ENCODE measurements at places on chromosomes 7 and 10.

GRCh38 chr10:43360086-43360485 is 11.3 kb upstream of the FXYD4 start:
- DNase-seq: no peak

DNA sequence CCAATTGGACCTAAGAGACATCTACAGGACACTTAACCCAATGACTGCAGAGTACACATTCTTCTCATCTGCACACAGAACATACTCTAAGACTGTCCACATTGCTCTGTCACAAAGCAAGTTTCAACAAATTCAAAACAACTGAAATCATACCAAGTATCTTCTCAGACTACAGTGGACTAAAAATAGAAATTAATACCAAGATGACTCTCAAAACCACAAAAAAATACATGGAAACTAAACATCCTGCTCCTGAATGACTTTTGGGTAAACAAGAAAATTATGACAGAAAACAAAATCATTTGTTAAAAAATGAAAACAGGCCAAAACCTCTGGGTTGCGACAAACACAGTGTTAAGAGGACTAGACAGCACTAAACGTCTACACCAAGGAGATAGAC is 24.5 kb downstream of the SNX13 start:
- no peak for DNase-seq

DNA sequence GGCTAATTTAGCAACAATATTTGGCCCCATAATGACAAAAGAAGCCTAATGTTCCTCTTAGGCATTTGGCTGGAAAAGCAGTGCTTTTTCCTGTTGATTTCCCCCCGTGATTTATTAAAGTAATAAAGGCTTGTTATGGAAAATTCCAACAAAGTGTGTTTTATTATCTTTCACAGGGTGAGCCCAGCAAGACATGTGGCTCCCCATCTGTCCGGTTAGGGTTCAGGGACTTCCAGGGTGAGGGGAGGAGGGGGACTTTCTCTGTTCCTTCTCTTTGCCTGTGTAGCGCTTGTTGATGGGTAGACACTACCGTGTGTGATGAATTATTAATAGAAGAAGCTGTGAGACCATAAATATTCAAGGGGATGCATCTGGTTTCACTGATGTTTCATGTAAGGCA is 39.0 kb downstream of the HTR5A start:
- DNase-seq: no peak

DNA sequence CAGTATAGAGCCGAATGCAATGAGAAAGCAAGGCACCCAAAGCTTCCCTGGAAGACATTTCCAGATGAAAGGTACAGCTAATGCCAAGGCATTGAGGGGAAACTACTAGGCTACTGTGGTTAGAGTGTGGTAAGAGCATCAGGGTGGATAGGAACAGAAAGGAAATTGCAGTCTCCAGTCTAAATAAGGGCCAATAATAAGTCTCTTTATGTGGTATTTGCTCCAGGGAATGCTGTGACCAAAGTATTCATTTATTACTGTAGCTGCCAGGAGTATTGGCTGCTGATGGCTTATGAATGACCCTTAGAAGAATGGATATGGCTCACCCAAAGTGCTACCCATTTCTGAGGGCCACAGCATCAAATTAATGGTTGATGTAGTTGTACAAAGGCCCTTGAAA is 30.1 kb upstream of the POT1 start:
- no peak for DNase-seq

GRCh38 chr10:90723416-90724068 is 134.3 kb downstream of the HTR7 start:
- DNase-seq: no peak

DNA sequence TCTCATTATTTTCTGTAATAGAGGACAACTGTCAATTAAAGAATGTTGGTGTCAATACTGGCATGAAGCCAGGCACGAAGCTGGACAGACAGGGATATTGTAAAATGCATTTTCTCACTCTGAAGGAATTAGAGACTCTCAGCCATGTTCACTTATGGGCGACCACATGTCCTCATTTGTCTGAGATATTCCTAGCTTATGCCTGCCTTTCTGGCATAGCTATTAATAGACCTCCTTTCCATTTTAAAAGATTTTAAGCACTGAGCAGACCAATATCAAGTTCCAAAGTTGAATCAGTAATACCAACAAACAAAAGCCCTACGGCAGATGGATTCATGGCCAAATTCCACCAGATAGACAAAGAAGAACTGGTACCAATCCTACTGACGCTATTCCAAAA is 589.9 kb downstream of the GRM8 start:
- DNase-seq: no peak

GRCh38 chr7:138667535-138668228 is 33.5 kb downstream of the SVOPL start:
- DNase-seq: no peak

- DNase-seq: no peak
Observed at GRCh38 chr10:52703451-52703850, 69.1 kb downstream of the MBL2 start.

DNA sequence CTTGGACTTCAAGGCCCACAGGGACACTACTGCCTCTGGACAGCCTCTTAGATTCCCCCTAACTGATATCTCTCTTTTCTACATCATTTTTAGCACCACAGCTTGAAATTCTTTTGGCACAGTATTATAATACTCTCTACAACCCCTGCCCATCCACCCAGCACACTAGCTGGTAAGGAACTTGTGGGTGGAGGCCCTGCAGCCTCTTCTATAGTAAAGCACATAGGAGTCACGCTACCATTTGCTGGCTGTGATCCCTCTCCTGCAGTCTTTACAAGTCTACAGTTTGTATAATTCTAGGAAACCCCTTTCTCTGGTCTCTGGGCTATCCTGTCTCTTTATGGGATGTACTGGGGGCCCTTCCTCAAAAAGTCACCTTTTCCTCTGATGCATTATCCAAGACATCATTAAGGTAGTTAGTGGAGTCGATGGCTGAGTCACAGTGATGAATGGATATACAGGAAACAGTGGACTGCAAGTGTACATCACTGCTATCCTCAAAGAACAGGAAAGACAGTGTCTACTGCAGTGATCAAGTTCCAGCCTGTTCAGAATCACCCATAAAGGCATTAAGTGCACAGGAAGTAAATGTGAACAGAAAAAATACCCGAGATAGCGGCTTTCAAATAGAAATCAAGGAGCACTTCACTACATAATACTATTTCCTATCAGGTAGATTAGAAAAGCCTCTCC is 54.4 kb downstream of the STK17A start:
- DNase-seq: no peak

DNA sequence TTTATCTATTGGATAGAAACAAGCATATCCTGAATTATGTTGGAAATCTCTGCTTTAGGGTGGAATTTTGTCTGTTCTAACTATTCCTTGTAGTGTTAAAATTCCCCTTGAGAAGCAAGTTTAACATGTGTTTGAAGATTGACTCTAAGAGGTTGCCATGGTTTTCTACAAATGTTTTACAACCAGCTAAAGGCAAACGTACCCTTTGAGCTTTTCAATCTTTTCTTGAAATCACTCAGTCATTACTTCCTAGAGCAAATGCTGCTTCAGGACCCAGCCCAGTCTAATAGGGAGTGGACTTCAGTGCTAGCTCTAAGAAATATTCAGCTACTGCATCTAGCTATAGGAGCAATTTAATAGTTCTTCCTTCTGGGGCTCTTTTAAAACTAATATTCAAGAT is 118.8 kb upstream of the IFRD1 start:
- no peak for DNase-seq

GRCh38 chr10:125094806-125095205 is 65.6 kb downstream of the CTBP2 start:
- DNase-seq: no peak
